SK-MEL-5 (cell line): ENCODE measurements at places on chromosomes 12 and 14.

- DNase-seq, result no peak
Observed at GRCh38 chr14:36442824-36443241, 77.2 kb downstream of the NKX2-1 start.

DNA sequence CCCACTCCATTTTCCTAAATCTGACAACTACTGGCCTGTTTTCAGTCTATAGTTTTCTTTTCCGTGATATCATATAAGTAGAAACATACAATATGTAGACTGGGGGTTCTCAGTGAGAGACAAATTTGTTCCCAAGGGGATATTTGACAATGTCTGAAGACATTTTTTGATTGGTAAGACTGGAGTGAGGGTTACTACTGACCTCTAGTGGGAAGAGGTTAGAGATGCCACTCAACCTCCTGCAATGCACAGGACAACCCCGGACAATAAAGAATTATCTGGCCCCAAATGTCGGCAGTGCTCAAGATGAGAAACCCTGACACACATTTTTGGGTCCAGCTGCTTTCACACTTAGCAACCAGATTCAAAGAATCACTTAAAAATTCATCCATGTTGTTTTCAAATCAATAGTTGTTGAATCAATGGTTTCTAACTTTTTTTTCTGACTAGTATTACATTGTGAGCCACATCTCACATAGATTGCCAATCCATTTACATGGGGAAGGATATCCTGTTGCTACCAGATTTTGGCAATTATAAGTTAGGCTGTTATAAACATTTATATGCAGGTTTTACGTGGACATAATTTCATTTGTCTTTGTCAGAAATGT lies 307.1 kb downstream of the RPL10L start:
- DNase-seq, result peak; percentile 74

GRCh38 chr12:120583478-120584030 lies 2.4 kb upstream of the POP5 start:
- DNase-seq, result peak; percentile 82

GRCh38 chr14:104676694-104677511 lies 12.5 kb upstream of the INF2 start:
- no peak for DNase-seq

GRCh38 chr14:43249116-43249515 lies 1258.0 kb downstream of the FSCB start:
- DNase-seq, result no peak

DNA sequence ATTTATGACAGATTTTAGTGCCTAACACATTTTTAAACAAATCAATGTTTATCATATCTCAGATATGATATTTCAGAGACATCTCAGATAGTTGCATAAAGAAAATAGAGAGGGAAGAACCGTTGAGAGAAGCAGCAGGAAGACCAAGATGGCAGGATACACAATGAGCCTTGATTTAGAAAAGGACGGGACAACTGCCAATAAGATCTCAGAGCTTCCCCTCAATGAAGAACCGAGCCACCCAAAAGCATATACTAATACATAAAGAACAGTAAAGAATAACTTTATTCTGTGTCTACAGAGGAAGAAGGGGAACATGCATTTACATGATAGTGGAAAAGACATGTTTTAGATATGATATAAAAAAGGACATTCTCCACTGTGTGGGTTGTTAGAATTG lies 375.9 kb upstream of the SOX5 start:
- no peak for DNase-seq

DNA sequence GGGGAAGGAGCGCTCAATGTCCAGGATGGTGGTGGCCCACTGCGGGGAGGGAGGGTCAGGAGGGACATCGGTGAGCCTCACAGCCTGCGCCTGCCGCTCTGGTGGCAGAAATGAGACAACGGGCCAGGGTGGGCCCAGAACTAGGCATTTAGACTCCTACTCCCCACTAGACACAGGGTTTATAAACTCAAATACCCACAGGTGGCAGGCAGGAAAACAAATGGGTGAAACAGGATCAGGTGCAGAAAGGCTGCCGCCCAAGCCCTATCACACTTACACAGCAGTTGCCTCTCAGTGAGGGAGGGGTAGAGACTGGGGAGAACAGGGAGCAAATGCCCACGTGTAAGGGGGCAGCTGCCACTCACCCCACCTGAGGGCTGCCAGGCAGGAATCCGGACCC lies 46.4 kb downstream of the TRPV4 start:
- DNase-seq, result no peak

DNA sequence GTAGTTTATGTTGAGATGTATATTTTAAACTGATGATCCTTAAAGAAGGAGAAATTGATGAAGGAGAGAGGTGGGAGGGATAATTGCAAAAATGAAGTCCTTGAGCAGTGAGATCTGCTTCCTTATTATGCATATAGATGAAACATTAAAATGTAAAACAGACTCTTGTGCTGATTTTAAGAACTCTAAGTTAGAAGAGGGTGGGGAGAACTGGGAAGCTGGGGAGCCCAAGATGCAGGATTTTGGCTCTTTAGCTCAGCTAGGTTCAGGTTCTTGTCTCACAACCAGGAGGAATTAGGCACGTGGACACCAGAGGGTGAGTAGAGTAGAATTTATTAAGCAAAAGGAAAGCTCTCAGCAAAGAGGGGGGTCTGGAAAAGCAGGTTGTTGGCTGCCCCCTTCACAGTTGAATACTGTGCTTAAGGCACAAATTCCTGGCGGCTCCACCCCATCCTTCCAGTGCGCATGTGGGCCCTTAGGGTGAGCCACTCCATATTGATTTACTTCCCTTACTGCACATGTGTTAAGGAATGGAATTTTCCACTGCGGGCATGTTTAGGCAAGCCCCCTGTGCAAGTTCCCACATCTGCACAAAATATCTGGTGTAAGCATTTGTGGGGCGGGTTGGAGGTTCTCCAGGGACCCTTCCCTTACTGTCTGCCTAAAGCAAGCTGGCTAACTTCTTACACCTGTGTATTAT lies 141.9 kb downstream of the BICD1 start:
- DNase-seq, result no peak

- DNase-seq, result no peak
Observed at GRCh38 chr12:108033090-108033489, 96.0 kb upstream of the WSCD2 start.

GRCh38 chr12:20696181-20696905 lies 1.2 kb downstream of the SLCO1C1 start:
- peak; percentile 34 for DNase-seq

DNA sequence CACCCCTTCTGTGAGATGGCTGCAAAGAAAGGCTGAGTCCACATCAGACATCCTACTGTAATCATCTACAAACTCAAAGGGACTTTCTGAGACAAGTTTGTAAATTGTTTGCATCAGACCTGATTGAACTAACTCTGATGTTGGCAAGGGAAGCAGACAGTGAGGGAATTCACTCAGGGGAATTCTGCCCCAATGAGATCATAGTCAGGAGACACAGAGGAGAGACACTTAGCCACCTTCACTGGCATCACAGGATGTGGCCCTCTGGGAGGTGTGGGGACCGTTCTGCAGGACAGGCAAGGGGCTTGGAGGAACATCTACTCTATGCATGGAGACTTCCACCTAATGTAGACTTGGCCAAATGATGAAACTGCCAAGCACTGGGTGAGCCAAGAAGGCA lies 70.7 kb upstream of the DDX11 start:
- no peak for DNase-seq

DNA sequence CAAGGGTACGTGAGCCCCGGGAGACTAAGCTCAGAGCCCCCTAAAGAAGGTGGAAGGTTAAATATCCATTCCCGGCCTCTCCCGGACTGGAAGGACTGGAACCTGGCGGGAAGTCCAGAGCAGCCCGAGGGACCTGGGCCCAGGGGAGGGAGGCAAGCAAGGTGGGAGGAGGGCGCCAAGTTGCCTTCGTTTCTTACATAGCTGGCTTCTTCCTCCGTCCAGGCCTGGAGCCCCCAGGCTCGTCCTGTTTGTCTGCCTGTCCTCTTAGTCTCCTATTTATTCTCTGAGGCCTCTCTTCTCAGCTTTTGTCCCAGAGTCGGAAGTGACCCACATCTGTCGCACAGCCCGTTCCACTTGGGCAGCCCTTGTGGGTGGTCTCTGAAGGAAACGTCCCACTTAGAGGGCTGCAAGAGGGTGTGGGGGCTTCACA lies 745 bp downstream of the PCK2 start:
- no peak for DNase-seq

GRCh38 chr14:57378661-57379060 lies 11.7 kb upstream of the NAA30 start:
- peak; percentile 19 for DNase-seq

DNA sequence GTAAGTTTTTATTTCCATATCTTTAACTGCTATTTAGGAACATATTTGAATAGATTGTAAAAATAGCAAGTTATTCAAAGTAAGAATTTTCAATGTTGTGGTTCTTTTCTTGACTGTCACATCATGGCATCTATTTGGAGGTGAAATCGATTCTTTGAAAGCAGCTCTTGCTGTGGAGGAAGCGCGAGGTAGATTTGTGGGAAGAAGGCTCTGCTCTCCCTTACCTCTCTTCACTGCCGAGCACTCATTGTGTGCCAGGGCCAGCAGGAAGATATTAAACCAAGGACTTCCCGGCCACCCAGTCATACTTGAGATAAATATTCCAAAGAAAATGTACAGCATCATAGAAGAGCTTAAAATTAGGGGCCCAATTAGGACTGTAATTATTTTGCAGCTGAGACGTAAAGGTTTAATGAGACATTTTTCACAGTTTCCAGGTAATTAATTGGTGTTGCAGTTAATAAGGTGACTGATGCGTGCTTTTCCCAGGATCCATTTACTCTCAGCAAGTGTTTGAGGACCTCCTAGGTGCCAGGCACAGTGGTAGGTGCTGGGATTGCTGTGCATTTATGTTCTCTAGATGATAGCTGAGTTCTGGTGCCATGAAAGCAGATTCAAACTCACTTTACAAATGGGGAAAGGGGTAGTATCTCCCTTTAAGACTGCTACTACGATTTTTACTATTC lies 89.2 kb upstream of the DYNC1H1 start:
- DNase-seq, result no peak

DNA sequence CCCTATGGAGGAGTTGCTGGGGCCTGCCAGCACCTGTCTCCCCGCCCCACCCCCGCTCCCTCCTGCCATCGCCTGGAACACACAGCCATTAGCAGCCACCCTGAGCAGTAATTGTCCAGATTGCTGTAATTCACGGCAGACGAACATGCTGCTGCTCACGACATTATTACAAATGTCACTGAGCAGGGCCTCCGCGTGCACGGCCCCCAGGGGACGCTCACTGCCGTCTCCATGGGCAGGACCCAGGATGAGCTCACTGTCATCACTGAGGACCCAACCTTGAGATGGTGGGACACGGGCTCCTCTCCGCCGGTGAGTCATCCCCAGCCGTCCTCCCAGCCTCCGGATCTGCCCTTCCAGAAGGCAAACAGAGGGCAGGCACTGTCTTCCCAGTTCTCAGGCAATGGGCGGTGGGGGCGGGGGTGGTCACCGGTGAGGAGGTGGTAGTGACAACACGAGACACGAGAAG lies 100.4 kb downstream of the RFLNA start:
- no peak for DNase-seq
